Vagina (tissue), 2 donors: ENCODE measurements at places on chromosomes 6 and 20. TPM values are rescaled to one million over a fixed set of nuclear protein-coding genes. Genes with fewer than 3 reads are reported as not detected.

Gene SYNDIG1
- 3.2 TPM for total RNA-seq

Gene BPIFB1
- not detected for total RNA-seq

Gene ESF1
- 14.0 TPM for total RNA-seq

Gene LHFPL5
- not detected for total RNA-seq

Gene AVP
- total RNA-seq = not detected

Gene TGM2
- 92.8 TPM for total RNA-seq

Gene DNAJC5
- 25.8 TPM for total RNA-seq

Gene HEY2
- total RNA-seq = 0.98 TPM

Gene SIRPG
- not detected for total RNA-seq

Gene FAM217A
- not detected for total RNA-seq

Gene EEF1A1
- 8,108 TPM for total RNA-seq

Gene ADGB
- total RNA-seq = not detected

Gene SLA2
- total RNA-seq = 3.7 TPM

Gene SRC
- total RNA-seq = 48.6 TPM

Gene SRSF12
- 0.25 TPM for total RNA-seq

Gene SLC26A8
- not detected for total RNA-seq

Gene CDH4
- total RNA-seq = 0.25 TPM

Gene ATP6V1G2
- total RNA-seq = 5.4 TPM

Gene SIRPD
- total RNA-seq = not detected

Gene CCDC170
- 2.0 TPM for total RNA-seq

Gene WFDC5
- 6.1 TPM for total RNA-seq

Gene TAGAP
- 8.1 TPM for total RNA-seq

Gene DEFB124
- not detected for total RNA-seq

Gene EDN3
- 220 TPM for total RNA-seq

Gene PPP1R16B
- 6.4 TPM for total RNA-seq

Gene RAB44
- 0.49 TPM for total RNA-seq

Gene SLC35A1
- 13.3 TPM for total RNA-seq

Gene FAM217B
- total RNA-seq = 12.8 TPM

Gene MDFI
- 37.3 TPM for total RNA-seq

Gene CASS4
- 0.74 TPM for total RNA-seq

Gene NKAIN4
- total RNA-seq = not detected

Gene TTLL9
- total RNA-seq = not detected

Gene MROH8
- total RNA-seq = 1.5 TPM

Gene DEFB132
- total RNA-seq = not detected

Gene GMPR
- 2.0 TPM for total RNA-seq

Gene SLC17A1
- total RNA-seq = not detected

Gene STMN3
- 14.7 TPM for total RNA-seq

Gene SNAI1
- 19.9 TPM for total RNA-seq

Gene SLC22A1
- total RNA-seq = 1.2 TPM

Gene UBE2C
- total RNA-seq = 7.6 TPM

Gene MEI4
- not detected for total RNA-seq

Gene PDE10A
- total RNA-seq = 15.0 TPM

Gene GLP1R
- total RNA-seq = not detected

Gene PREP
- total RNA-seq = 19.2 TPM

Gene C6orf15
- total RNA-seq = not detected

Gene TLDC2
- total RNA-seq = 3.9 TPM

Gene OSTM1
- 34.4 TPM for total RNA-seq

Gene PLN
- total RNA-seq = 33.9 TPM

Gene TCP11
- total RNA-seq = not detected

Gene FKBP1C
- not detected for total RNA-seq

Gene PRL
- total RNA-seq = not detected

Gene DACT2
- total RNA-seq = 1.5 TPM

Gene LINC00237
- total RNA-seq = not detected

Gene TFAP2C
- 20.6 TPM for total RNA-seq

Gene UNC5CL
- total RNA-seq = 0.25 TPM
